ENCODE measurements at places on chromosomes 3 and 15. TPM values are rescaled to one million over a fixed set of nuclear protein-coding genes. Genes with fewer than 3 reads are reported as not detected.
A peak's percentile ranks its signal among the peaks of the same experiment; 100 is the strongest.

Gene PATL2
- 2.2 TPM for total RNA-seq

Gene NUSAP1
- total RNA-seq: 9.1 TPM

Gene CD276
- total RNA-seq: 51.9 TPM

Gene AGTR1
- 1.9 TPM for total RNA-seq

Gene CPN2
- total RNA-seq: 0.12 TPM

Gene KIAA1143
- 25.8 TPM for total RNA-seq

Gene GHSR
- not detected for total RNA-seq

Gene TRANK1
- 44.2 TPM for total RNA-seq

Gene ISG20
- total RNA-seq: 383 TPM

Gene TRPM1
- total RNA-seq: not detected

Gene ZNF502
- total RNA-seq: 5.5 TPM

Gene IQCF5
- not detected for total RNA-seq

Gene ITIH1
- total RNA-seq: 4.8 TPM

Gene XIRP1
- total RNA-seq: 0.09 TPM

DNA sequence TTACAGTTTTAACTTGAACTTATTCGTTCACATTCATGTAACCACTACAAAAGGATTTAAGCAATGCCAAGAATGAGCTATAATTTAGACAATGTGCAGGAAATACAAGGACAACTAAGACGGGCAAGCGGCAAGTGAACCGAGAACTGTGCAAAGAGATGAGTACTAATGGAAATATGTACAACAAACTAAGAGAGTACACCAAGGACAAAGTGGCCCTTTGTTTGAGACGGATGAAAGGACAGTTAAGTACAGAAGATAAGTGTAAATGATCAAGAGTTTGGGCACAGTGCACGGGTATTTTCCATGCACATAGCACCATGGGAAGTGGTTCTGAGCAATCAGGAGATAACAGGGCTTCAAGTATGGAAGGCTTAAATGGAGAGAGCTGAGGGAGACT, 281.7 kb downstream of the ROBO2 start:
- no peak for DNase-seq

DNA sequence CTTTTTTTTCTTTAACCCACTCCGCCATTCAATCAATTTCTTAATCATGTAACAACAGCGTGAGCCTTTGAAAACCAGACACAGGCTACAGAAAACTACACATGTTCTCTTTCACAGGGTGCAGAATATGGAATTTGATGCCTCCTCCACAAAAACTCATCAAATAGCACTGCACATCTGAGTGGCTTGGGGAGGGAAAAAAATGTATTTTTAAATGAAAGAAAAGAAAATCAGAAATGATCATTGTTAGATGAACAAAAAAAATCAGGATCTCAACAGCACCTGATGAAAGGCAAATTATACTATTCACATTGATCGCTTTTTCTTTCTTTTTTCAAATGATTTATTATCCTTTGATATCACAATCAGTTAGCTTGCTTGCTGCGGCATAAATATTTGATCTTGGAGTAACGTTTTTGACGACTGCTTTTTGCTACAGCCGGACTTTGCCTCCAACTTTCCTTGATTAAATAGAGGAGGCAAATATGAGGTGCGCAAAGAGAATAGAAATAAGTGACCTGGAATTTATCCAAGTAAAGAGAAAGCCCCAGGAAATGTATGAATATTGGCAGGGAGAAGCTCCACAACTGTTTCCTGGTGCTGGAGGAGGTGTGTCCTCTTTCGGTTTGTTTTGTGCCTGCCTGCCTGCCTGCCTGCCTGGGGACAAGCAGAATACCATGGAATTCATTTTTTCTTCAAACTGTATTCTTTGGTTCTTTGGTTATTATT, 63.1 kb downstream of the EDEM1 start:
- DNase-seq: peak; percentile 42

DNA sequence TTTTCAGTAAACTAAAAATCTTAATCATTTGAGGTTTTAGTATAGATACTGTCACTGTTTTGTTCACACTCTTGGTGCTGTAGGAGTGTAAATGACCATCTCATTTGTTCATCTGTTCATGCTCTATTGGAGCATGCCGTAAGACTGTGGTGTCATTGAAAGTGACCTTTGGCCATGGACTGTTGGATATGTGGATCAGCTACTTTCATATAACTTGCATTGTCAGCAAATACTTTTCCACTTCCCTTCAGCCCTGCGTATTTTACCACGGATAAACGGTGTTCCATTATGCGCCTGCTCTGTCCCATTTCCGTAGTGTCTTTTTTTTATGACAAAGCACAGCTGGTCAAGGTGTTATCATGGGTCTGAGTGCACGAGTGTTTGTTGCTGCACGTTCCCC, 32.6 kb upstream of the SENP5 start:
- DNase-seq: no peak

GRCh38 chr15:60519218-60519617, 40.3 kb upstream of the ICE2 start:
- DNase-seq: no peak

DNA sequence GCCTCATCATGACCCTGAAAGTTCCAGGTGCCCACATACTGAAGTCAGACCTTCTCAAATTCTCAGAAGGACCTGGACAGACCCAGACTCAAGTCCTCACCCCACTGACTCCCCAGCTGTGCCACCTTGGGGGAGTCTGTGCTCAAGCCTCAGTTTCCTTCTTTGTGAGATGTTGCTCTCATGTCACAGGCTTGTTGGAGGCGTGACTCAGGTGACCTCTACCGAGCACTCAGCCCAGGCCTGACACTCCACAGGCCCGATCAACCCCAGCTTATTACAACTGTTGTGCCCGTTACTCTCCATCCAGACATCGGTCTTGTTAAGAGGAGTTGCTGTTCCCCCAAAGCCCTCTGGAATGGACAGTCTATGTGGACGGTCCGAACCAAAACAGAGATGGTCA, 276.1 kb upstream of the LYSMD4 start:
- DNase-seq: no peak

- DNase-seq: no peak
These were observed 11.0 kb upstream of the STARD5 start for GRCh38 chr15:81334768-81335435.

- no peak for DNase-seq
These were observed 14.5 kb downstream of the EMC4 start for GRCh38 chr15:34239151-34239808.

DNA sequence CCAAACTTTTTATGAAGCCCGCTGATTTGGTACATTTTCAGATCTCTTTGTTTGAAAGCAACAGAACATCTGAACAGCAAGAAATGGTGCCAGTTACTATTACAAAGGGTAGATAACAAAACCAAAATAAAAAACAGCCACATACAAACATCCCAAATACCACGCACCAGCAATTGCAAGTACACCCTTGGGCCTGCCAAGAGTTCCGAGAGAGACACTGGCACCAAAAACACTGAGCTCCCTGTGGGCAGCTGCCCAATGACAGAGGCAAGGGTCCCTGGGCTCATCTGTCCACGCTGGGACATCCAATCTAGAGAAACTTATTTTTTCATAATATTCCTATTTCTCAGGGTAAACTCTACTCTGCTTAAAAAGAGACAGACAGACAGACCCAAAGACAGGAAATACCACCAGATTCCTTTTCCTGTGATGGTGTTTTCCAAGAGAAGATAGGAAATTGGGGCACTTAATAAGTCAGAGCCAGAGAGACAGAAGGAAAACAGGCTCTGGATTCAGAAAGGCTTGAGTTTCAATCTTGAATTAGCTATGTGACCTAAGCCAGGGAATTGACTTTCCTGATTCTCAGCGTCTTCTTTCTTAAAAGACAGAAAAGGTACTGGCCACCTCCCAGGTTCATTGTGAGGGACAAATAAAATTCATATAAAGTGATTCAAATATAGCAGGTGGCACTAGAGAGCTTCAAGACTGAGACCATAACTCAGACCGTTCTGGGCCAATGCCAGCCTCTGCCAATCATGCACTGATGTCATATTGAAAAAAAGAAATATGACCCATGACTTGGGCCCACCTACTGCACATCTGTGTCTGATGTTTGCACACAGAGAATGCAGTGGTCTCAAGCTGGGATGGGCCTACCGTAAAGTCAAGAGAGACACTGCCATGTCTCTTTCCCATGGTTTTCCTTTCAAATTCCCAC, 61.3 kb downstream of the FOXP1 start:
- no peak for DNase-seq

- DNase-seq: no peak
These were observed 30.5 kb downstream of the NIPA2 start for GRCh38 chr15:22868928-22869327.

- DNase-seq: no peak
These were observed 58.5 kb downstream of the PIK3R4 start for GRCh38 chr3:130688015-130688688.

DNA sequence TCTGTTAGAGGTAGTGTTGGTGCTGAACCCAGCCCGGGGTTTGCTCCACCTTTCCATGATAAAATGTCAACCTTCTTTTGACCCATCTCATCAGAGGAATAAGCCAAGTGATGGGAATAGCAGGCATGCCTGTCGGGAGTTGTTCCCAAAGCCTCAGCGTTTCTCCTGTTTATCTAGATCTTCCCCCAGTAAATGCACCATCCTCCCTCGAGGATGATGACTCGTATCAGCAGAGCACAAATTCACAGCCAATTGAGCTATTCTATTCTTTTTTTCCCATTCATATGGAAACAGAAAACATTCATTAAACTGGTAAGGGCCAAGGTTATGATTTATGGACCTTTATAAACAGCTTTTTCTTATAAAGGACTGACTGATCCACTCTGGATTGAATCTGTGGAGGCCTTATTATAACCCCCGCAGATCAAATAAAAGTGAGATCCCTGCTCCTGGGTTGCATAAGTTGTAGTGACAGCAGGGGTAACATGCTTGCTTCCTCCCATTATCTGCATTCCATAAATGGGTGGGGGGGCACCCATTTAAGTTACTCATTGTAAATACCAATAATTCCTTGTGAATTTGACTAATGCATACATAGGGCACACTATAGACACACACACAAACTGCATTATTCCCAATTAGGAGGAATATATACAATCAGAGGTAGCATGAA, 207.3 kb downstream of the PLCL2 start:
- DNase-seq: no peak

DNA sequence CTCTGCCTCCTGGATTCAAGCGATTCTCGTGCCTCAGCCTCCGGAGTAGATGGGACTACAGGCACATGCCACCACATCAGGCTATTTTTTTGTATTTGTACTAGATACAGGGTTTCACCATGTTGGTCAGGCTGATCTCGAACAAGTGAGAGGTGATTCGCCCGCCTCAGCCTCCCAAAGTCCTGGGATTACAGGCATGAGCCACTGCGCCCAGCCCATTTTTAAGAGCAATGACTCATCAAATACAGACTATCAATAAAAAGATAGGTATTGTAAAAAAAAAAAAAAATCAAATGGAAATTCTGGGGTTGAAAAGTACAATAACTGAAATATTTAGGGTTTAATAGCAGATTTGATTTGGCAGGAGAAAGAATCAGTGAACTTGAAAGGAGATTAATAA, 129.0 kb downstream of the TJP1 start:
- DNase-seq: no peak

DNA sequence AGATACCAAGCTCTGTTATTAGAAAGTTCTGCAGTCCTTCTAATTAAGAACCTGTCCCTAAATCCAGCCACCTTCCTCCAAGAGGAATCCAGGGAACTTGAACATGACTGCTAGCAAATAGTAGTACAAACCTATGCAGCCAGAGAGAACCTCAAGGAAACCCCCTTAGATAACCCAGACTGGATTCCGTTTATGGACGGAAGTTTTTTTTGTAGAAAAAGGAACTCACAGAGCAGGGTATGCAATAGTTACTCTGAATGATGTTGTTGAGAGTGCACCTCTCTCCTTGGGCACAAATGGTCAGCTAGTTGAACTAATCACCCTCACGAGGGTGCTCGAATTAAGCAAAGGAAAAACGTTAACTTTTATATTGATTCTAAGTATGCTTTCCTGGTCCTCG, 40.8 kb downstream of the TM4SF18 start:
- DNase-seq: no peak

DNA sequence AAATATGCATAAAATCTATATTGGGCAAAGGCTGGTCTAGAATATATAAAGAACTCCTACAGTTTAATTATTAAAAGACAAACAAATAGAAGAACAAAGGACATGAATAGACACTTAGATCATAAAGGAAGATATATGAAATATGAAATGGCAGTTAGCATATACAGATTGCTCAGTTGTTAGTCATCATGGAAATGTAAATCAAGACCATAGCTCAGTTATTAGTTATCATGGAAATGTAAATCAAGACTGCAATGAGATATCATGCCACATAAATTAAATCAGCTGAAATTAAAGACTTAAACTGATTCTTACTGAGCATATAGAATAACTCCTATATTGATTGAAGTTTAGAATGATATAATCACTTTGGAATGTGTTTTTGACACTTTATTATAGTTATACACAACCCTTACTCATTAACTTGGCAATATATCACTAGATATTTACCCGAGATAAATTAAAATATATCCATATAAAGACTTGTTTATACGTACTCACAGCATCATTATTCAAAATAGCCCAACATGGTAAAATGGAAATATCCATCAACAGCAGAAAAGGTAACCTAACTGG, 45.2 kb upstream of the GOLGA8B start:
- no peak for DNase-seq

DNA sequence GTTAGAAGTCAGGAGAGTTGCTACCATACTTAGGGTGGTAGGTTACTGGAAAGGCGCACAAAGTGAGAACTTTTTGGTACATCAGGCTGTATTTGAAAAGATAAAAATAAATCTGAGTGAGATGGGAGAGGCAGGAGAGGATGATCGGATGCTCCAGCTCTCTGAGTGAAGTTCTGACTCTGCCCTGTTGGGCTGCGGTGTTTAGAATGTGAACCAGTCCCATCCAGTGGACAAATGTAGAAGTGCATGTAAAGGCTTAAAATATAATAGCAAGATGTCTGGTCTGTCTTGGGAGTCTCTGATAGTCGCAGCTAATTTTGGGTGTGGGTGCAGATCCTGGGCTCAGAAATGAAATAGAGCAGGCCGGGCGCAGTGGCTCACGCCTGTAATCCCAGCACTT, 30.4 kb downstream of the ACKR2 start:
- DNase-seq: peak; percentile 45

DNA sequence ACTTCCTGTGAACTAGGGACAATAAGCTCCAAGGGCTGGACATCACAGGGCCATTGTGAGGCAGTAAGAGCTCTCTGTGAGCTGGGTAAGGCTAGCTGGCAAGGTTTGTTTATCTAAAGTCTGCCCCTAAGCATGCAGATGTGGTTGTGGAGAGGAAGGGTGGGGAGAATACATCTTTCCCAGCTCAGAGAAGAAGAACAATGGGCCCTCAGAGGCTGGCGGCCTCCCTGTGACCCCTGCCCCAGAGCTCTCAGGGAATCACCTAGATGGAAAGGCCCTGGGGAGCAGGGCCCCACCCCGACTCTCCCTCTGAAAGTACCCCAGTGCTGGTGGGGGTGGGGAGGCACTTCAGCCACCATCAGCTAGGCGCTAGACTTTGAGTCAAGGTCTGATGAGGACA, 4.3 kb upstream of the AP3B2 start:
- no peak for DNase-seq

DNA sequence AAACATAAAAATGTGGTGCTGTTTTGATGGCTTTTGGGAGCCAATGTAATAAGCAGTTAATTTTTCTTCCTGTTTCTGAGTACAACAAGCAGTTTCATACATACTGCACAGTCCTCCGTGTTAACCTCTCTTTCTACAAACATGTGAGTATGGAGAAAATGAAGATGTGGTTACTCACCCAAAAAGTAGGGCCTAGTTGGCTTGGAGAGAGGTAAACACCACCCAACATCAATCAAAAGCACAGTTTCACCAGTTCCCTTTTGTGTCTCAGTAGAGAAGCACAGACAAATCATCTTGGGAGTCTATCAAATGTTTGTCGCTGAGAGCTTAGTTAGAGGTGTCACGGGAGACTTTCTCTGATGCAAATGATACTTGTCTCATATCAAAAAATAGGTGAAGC, 320.2 kb downstream of the UNC13C start:
- no peak for DNase-seq

Data from mucosa of gallbladder (tissue), 1 donor.